ENCODE measurements at places on chromosomes 1 and 21.

DNA sequence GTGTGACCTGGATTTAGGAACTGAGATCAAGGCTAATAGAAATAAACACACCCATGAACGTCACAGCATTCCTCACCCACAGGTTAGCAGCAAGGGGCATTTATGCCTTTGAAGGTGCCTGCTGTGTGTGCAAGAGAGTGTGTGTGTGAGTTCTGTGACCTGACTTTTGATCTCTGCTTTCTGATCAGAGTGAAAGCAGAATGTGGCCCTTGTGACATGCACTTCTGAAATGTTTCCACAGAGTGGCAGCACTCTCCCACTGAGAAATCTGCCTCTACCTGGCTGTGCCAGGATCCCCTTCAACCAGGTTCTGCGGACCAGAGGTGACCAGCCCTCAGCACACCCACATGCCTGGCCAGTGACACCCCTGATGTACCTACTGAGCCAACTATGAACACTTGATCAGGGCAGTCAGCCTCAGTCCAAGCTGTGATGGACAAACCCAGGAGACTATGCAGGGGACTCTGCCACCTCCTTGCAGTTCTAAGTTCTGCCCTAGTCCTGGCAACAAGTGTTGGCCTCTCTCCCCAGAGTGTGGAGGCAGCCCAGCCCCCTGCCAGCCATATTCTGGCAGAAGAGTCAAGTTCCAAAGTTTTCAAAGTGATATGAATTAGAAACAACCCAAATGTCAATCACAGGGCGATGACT is 41.0 kb downstream of the RXRG start:
- peak; percentile 36 for DNase-seq

- DNase-seq, result no peak
Observed at GRCh38 chr1:34406377-34406776, 229.7 kb downstream of the C1orf94 start.

GRCh38 chr1:221317537-221317936 is 424.4 kb downstream of the DUSP10 start:
- DNase-seq, result no peak

GRCh38 chr1:67780637-67781036 is 52.6 kb downstream of the GNG12 start:
- no peak for DNase-seq

DNA sequence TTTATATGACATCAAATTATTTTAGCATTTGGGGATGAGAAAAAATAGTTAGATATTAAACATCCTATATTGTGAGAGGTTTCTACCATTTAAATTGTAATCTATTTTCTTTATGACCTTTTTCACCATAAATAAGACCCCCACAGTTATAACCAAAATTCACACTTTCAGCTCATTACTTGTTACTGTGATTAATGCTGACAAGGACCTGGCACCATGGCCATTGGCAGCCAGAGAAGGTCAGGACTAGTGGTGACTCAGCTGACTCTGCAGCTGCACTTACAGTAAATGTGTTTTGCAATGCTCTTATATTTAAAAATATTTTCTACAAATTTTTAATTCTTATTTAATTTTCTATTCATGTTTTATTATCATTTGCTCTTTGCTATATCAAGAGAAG is 133.3 kb upstream of the C1orf105 start:
- DNase-seq, result peak; percentile 49

DNA sequence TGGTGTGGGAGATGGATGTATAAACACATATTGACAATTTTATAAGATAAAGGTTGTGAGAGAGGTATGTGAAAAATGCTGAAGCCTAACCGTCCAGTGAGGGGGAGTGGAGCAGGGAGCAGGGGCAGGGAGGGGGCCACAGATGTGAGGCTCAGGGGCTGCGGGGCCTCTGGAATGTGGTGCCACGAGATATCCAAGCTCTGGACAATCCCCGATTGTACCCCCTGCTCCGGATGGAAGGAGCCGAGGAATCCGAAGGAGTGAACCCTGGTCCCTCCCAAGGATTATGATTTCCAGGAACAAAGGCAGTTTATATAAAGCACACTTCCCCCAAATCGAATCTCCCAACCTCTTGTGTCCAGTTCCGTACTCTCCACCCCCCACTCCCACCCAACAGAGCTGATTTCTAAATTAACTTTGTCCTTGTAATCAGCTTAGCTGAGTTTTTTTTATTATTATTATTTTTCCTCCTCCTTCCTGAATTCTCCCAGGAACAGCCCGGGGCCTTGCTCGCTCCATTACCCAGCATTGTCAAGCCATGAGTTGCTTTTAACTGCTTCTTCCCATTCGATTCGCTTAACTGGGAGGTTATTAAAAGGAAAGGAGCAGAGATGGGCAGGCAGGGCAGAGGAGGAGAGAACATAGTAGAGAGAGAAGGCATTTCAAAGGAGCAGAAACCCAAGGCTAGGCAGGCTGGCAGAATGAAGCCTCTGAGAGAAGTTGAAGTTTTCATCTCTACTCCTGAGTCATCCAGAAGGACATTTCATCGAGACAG is 9.4 kb downstream of the KIRREL1 start:
- DNase-seq, result no peak

DNA sequence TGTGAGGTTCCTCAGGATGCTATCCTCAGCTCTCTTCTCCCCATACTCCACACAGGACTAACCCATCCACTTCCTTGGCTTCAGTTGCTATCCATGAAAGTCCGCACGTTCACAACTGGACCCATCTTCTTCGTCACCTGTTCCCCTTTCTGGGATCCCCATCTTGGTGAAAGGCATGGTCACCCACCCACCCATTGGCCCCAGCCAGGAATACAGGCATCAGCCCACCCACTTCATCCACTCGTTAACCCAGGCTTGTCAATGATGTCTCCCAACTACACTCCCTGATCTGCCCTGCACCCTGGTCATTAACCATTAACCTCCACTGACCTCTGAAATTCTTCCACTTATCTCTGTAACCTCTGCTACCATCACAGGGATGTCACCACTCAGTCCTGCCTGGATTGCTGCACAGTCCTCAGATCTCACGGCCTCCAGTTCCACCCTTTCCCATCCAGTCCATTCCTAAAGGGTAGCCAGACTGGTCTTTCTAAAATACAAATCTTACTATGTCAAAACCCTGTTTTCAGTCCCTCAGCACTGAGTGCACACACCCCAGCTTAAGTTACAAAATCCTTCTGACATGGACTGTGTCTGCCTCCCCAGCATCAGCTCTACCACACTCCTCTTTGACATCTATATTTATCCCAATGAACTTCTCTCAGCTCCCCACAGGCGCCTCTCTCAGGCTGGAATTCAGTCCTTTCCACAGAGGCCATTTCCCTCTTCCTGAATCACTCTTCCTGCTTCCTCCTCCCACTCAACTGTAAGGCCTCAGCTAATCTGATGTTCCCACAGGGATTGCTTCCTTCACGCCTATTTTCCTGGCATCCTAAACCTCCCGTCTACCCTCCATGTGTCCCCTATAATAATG is 10.4 kb downstream of the PGLYRP4 start:
- no peak for DNase-seq

GRCh38 chr1:168848051-168848450 is 119.0 kb upstream of the DPT start:
- no peak for DNase-seq

Data from lung microvascular endothelial cell (primary cell).